Stimulated activated CD8-positive, alpha-beta memory T cell treated with anti-CD3 and anti-CD28 coated beads, Interleukin-7, amount 100 ng/mL, for 1 hour (primary cell): ENCODE measurements at places on chromosomes 4 and X.

- no peak for DNase-seq
These were observed 142.2 kb downstream of the HS3ST1 start for GRCh38 chr4:11286533-11286932.

- DNase-seq, result no peak
These were observed 90.9 kb upstream of the BANK1 start for GRCh38 chr4:101699441-101700124.

DNA sequence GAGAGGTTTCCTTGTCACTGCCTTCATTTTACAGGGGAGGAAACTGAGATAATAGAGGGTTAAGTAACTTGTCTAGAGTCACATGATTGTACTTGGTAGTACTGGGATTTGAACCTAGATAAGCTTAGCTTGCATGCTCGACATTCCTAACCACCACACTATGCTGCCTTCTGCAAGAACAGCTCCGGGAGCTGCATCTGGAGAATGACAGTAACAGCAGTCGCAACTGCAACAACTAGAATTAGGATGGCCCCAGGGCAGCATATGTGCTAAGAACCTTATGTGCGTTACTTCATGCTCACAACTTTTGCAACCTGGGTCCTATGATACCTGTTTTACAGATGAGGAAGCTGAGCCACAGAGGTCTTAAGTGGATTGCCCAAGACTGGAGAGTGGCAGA lies 89.5 kb upstream of the LCORL start:
- no peak for DNase-seq

DNA sequence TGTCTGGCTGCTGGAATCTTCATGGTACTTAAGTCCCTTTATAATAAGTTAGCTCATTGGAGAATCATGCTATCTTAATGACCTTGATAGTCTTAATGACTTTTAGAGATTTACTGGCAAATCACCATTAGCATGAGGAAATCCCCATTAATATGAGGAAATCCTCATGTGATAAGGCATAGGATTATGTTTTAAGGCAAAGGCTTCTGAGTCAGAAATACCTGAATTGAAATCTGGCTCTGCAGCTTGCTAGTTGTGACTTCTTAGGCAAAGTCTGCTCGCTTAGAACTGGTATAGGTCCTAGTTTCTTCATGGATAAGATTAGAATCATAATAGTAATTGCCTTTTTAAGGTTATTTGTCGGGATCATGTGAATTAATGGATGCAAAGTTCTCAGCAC lies 190.2 kb upstream of the BANK1 start:
- DNase-seq, result no peak

GRCh38 chrX:141220342-141221008 lies 21.8 kb downstream of the SPANXC start:
- DNase-seq, result no peak

DNA sequence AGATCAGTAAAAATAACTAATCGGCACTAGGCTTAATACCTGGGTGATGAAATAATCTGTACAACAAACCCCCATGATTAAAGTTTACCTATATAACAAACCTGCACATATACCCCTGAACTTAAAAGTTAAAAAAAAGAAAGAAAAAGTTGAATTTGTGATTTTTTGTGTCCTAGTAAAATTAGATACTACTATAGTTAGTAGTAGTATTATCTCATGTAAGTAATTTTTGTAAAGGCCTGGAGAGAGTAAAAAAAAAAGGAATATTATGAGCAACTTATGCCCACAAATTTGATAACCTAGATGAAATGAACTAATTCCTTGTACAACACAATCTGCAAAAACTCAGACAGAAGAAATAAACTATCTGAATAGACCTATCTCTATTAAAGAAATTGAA lies 25.7 kb upstream of the SLC16A2 start:
- no peak for DNase-seq

DNA sequence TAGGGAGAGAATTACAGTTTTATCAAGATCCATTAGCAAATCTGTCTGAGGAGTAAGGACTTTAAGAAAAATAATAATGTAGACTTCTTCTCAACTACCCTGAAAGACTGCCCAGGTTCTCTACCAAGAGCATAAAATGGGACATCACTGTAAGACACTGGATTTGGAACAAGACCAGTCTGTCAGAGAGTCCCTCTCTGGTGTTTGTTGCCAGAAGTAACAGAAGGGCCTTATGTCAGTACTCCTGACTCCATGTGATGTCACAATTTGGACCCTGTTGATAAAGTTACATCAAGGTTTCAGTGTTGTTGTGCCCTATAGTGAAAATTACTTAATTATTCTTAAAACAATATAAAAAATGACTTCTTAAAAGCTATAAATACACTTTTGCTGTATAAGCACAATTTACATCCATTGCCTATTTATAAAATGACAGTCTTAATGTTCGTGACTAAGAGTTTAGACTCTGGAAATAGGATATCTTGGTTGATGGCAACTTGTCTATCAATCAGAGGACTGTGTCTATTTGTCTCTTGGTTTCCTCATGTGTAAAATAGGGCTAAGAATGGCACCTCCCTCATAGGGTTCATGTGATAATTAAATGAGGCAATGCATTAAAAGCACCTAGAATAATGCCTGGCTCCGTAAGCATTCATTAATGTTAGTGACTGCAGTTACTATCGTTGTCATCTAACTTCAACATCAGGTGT lies 57.8 kb downstream of the RS1 start:
- no peak for DNase-seq

GRCh38 chr4:155974996-155975395 lies 21.3 kb upstream of the CTSO start:
- DNase-seq, result no peak

- DNase-seq, result no peak
These were observed 18.1 kb upstream of the ZXDB start for GRCh38 chrX:57573754-57574153.

- no peak for DNase-seq
These were observed 155.8 kb downstream of the TSPAN5 start for GRCh38 chr4:98502624-98503023.

- no peak for DNase-seq
These were observed 29.9 kb downstream of the CLRN2 start for GRCh38 chr4:17544831-17545234.

- DNase-seq, result no peak
These were observed 46.9 kb downstream of the BMPR1B start for GRCh38 chr4:94804650-94805049.

DNA sequence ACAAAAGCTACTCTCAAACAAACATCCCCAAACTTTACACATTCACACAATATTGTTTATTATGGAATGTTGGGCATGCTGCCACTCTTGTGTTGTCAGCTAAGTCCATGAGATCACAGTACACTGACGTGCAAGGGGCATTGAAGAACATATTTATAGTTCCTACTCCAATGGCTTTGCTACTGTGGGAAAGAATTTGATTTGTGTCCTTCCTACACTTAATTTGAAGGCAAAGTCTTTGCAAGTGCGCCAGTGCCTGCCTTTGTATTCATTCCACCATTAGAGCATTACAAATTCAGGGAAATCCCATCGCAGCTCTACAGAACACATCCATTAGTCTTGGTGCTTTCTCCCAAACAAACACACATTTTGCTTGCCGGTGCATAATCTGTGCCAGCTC lies 45.4 kb upstream of the FTHL17 start:
- DNase-seq, result no peak

- no peak for DNase-seq
These were observed 157.1 kb upstream of the LNX1 start for GRCh38 chr4:53748328-53748772.

DNA sequence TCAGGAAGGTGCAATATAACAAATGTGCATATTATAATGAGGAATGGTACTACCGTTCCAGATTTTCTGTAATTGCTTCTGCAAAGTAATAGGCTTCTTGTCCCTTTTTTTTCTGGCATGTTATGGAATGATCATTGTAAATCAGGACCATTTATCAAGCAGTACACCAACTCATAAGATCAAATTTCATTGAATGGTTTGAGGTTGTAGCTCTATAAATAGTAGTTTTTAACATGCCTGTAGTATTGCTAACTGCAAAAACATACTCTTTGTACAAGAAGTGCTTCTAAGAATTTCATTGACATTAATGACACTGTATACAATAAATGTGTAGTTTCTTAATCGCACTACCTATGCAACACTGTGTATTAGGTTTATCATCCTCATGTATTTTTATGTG lies 12.6 kb downstream of the IBSP start:
- DNase-seq, result no peak

GRCh38 chr4:25310066-25310802 lies 2.3 kb upstream of the ZCCHC4 start:
- no peak for DNase-seq
